ENCODE measurements at places on chromosomes 2 and 18.

DNA sequence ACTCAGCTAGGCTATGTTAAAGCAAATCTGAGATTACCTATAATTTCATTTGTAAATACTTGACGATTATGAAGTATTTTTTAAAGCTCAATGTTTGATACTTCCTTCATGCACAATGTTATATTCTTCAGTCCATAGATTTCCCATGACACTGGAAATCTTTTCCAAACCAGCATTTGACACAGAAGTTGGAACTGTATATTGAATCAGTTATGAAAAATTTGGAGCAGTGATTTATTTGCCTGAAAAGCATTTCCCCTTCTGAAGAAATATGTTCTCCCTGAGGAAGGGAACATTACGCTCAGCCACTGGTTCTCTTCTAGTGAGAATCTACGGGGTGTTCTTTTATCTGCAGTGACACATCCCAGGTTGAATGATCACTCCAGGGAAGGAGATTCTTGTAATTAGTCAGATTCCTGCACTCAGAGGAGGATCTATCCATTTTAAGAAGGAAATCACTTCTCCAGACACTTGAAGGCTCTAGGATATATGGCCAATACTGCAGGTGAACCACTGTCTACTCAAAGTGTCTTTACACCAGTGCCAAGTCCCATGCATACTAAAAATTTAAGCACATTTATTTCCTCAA is 64.7 kb downstream of the HNRNPLL start:
- no peak for DNase-seq

- DNase-seq = no peak
Measured at GRCh38 chr2:191907545-191907944, 60.7 kb upstream of the CAVIN2 start.

- no peak for DNase-seq
Measured at GRCh38 chr2:236610991-236611821, 41.6 kb downstream of the ACKR3 start.

- DNase-seq = no peak
Measured at GRCh38 chr18:24112874-24113615, 25.8 kb upstream of the CABYR start.

GRCh38 chr2:156653675-156654074 is 217.5 kb downstream of the GPD2 start:
- DNase-seq = no peak

DNA sequence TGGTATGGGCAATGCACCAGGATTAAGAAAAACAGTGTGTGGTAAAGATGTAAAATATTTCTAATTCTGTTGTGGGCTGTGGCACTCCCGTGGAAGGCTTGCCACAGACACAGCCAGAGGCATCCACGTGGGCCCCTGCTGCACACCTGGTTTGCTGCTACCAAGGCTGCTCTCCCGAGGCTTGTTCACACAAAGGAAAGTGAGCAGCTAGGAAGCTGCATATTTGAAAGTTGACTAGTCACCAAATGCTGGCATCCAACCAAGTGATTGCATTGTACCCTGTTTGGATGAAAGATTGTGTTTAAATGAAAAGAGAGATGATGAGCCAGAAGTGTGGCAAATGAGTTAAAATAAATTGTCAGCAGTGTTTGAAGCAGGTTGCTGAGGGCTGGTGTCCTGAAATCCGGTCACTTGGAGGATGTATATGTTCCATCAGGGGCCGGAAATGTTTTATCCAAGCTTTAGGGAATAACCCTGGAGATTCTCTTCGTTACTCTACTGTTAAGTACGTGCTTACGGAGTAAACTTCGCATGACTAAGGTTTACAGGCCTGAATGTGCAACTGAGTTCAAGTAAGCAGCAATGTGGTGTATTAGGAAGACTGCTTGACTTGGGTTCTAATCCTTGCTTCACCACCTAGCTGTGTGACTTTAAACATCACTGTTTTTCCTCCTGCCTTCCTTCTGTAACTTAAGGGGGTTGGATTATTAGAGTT is 86.1 kb downstream of the MSH2 start:
- DNase-seq = no peak

GRCh38 chr2:177772529-177772928 is 300.0 kb downstream of the PDE11A start:
- DNase-seq = no peak

- no peak for DNase-seq
Measured at GRCh38 chr2:50556934-50557575, 474.9 kb downstream of the NRXN1 start.

DNA sequence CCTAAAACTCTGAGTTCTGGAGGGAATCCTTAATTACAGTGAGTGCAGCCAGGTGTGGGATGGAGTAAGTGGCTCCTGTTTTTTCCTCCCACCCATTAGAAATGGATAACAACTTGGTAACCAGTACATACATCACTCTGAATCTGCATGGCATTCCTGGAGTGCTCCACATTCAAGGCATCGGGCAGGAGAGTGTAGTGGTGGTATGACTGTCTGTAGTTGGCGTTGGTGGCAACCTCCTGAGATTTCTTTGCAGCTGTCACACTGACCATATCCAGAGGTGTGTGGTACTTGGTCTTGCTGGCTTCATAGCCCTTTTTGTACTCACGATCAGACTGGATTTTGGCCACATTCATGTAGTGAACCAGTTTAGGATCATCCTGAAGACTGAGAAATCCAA is 68.3 kb downstream of the NEB start:
- DNase-seq = no peak

DNA sequence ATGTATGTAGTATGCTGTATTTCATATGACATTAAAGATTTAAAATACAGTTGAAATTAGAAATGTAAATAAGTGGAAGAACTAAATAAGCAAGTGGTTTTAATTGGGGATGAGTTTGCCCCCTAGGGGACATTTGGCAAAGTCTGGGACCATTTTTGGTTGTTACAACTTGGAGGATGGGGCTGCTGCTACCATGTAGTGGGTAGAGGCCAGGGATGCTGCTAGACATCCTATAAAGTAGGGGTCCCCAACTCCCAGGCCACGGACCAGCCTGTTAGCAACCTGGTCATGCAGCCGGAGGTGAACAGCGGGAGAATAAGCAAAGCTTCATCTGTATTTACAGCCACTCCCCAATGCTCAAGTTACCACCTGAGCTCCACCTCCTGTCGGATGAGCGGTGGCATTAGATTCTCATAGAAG is 27.9 kb upstream of the ASNSD1 start:
- no peak for DNase-seq

DNA sequence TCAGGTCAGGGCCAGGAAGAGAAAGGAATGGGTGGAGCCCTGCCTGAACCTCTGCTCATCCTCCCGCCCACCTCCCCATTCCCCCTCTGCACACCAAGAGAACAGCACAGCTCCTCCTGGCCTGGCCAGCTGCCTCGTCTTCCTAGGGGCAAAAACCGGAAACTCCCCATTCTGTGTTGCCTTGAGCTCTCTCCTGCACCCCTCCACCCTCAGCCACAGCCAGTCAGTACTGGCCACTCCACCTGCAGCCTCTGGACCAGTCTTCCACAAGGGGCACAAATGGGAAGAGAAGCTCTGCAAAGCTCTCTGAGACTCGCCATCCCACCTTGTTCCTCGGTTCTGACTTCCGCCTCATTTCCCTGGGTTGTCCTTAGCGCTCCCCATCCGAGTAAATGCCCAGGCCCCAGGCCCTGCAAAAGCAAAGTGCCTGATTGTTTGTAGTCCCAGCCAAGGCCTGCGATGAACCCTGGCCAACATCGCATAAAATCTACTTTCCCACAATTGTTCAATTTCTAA is 39.3 kb upstream of the SLC35G4 start:
- no peak for DNase-seq

- no peak for DNase-seq
Measured at GRCh38 chr2:199228887-199229819, 228.6 kb downstream of the SATB2 start.

GRCh38 chr2:174678395-174678794 is 80.8 kb upstream of the WIPF1 start:
- DNase-seq = no peak

GRCh38 chr18:4146797-4147196 is 308.3 kb downstream of the DLGAP1 start:
- DNase-seq = no peak

GRCh38 chr2:22683914-22684313 is 701.1 kb upstream of the KLHL29 start:
- DNase-seq = no peak

DNA sequence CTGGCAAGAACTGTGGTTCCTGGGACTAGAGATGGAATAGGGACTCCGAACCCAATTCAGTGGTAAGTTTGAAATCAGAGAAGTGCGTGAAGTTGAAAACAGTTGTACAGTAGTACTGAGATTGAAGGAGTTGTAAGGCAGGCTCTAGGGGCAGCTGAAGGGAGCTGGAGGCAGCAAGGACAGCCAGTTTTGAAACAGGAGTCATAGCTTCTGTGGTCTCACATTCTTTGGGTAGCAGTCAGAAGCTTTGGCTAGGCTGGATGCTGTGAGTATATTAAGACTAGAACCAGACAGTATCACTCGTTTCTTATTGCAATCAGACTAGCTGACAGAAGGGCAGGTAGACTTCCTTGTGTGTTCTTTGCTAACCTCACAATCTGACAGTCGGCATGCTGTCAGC is 64.5 kb upstream of the ADAM23 start:
- no peak for DNase-seq

DNA sequence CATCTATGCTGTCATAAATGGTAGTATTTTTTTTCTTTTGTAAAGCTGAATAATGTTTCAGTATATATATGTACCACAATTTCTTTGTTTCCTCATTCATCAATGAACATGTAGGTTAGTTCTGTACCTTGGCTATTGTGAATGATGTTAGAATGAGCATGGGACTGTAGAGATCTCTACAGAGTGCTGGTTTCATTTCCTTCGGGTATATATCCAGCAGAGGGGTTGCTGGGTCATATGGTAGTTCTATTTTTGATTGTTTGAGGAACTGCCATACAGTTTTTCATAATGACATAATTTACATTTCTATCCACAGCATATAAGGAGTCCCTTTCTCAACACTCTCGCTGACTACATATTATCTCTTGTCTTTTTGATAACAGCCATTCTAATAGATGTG is 243.5 kb downstream of the CDH7 start:
- no peak for DNase-seq

- DNase-seq = no peak
Measured at GRCh38 chr2:137879121-137879520, 85.2 kb upstream of the HNMT start.

DNA sequence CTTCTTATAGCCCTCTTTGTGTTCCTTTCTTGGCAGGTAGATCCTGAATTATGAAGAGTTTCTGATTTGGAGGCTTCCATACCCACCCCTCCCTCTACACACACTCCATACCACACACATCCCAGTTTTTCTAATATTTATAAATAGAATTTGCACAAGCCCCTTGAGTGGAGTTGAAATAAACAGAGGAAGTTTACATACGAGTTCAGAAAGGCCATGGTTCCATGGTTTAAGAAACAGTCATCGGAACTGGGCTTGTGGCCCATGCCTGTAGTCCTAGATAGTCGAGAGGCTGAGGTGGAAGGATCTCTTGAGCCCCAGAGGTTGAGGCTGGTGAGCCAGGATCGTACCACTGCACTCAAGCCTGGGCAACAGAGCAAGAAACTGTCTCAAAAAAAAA is 62.7 kb upstream of the TANC1 start:
- no peak for DNase-seq

GRCh38 chr2:131349021-131349420 is 14.9 kb downstream of the RAB6D start:
- DNase-seq = no peak

DNA sequence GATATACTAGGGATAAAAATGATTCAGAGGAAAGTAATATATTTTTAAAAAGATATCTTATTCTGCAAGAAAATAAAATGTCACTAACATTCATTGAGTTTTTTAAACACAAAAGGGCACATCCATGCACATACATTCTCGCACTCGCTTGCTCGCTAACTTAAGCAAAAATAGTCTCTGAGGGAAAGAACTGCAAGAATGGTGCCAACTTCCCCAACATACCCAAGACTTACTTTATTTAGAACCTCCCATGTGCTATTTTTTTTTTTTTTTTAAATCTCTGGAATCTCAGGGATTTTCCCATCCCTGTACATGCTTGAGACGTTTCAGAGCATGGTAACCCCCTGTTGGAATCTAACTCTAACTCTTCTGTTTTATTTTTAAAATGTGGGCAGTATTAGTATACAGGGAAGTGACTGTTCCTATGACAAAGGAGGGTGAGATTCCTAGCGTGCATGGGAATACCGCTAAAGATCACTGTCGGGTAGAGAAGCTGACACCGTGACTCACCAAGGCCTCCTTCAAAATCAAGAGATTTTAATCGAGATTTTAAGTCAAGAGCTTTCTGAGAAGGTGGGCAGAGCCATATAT is 187.9 kb upstream of the ZEB2 start:
- DNase-seq = no peak

- no peak for DNase-seq
Measured at GRCh38 chr2:24334245-24334633, 26.1 kb downstream of the ITSN2 start.

- DNase-seq = no peak
Measured at GRCh38 chr2:72032481-72033041, 115.1 kb downstream of the CYP26B1 start.

DNA sequence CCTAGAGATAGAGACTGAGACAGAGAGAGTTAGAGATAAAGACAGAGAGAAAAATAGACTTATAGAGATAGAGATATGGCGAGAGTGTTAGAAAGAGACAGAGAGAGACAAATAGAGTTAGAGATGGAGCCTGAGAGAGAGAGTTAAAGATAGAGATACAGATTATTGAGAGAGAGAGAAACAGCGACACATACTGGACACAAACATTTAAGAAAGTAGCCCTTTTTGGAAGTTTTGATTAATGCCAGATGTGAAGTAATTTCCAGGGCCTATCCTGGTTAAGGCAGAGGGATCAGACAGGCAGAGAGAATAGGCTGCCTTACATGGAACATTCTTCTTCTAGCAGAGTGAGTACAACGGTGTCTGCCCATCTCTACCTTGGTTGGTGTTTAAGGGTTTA is 311.6 kb upstream of the CDH7 start:
- no peak for DNase-seq

GRCh38 chr2:102301867-102302362 is 9.4 kb upstream of the IL1RL1 start:
- no peak for DNase-seq

- DNase-seq = no peak
Measured at GRCh38 chr2:201532686-201533304, 81.3 kb downstream of the STRADB start.

- DNase-seq = no peak
Measured at GRCh38 chr2:85756195-85756594, 2.4 kb downstream of the ATOH8 start.

GRCh38 chr2:25201265-25201664 is 32.9 kb upstream of the POMC start:
- no peak for DNase-seq

DNA sequence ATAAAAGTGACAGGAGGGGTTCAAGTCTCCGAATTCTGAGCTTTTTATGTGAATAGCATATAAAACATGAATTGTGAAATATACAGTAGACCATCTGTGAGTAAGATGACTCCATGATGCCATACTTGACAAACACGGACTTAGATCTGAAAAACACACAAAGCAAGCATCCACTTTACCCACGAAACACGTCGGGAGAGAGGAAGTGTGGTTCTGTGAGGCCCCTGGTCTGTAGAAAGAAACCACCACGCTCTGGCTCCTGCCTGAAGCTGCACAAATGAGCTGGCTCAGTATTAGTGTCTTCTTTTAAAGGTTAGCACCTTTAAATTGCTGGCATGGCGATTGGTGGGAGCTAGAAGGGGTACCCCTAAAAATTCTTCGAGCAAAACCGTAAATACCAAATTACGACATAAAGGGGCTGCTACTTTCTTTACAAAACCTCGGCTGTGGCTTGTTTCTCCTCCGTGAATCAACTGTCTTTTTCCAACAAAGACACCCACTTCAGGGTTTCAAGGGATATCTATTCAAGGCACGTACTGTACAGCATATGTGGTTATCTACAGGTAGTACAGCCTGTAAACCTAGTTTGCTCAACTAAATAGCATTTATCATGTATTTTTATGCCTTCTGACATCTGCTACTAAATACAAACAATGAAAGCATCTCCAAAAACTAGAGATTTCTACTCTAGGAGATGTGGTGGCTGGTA is 70.9 kb downstream of the AFF3 start:
- no peak for DNase-seq
